ENCODE measurements at places on chromosomes 2 and 18.

DNA sequence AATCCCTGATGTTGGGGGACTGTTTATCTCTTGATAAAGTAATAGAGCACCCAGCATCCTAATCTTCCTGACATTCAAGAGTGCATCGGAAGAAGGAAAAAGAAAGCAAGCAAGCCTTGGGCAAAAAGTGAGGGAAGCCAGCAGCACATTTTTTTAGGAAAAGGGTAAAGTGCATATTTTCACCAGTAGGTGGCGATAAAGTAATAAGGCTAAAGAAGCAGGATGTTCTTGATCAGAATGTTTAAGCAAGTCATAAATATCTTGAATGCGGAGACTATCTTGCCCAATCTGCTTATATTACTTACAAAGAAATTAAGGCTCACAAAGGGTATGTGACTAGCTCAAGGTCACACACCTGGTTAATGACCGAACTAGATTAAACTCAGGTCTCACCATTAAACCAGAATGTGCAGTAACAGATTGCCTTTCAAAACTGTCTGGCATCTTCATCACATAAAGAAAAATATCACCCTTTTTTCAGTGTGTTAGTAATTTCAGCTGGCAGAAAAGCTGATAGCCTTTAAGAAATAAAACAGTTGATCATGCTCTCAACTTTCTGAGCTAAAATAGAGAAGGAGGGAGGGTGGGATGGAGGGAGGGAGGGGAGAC is 83.8 kb downstream of the VIT start:
- no peak for DNase-seq

DNA sequence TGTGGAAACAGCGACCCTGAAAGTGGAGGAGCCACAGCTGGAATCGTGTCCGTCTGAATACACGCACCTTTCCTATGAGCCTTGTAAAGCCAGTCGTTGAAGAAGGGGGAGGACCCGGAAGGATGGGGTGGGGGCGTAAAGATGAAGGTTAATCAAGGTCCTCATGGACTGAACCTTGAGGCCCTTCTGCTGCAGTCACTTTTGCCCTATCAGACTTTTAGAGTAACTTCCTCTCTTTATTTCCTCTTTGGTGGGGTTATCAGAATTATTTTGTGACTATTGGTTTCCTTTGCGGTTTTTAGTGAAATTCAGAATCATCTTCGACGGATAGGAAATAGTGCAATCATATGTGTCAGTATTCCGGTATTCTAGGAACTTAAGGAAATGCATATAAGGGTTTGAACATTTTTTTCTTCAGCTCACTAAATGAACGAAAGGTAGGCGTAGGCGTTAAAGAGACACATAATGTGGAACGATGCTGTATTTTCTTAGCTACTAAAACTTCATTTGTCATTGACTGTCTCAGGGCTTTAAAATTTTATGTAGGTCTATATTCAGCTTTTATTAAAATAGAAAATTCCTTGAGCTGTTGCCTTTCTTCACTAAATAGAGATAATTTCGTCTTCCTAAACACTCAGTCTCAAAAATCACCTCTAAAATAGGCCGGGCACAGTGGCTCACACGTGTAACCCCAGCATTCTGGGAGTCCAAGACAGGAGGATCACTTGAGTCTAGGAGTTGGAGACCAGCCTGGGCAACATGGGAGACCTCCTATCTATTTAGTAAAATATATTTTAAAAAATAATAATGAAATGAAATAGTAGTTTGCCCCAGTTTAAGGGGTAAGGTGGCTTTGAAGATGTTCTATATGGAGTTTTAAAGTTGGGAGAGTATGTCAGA is 1.4 kb upstream of the YES1 start:
- DNase-seq = no peak

DNA sequence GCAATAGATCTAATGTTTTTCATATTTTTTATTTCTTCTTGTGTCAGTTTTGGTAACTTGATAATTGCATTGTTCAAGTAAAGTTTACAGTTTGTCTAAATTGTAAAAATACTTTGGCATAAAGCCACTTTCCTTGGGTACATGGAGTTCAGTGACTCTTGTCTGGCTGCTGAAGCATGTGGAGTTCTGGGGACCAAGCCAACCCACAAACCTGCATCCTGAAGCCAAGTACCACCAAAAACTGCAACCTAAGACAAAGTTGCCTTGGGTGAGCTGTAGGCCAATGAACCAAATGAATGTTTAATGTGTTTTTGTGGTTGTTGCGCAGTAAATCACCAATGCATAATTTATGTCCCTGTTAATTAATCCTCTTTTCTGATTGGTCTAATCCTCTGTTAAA is 872.6 kb downstream of the BCL11A start:
- DNase-seq = no peak

DNA sequence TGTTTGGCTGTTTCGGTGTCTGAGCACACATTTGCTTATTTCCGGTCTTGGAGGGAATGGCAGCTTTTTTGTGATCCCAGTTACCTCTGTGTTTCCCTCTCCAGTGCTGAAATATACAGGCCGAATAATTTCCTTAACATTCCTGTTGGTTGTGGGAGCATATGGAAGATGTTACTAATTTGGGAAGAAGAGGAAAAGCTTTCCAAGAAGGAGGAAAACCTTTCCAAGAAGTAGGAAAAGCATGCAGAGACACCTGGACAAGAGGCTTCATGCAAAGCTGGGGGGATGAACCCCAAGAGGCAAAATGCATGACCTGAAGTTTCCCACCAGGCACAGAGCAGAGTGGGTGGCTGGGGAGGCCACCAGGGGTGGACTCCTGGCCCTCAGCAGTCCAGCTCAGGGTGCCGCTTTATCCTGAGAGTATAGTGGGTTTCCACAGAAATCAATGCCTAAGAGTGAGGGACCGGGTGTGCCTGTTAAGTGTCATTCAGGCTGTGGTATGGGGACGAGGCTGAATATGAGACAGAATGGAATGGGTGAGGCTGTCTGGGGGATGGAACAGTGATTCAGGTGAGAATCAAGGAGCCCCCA is 25.5 kb upstream of the GNAL start:
- DNase-seq = no peak

DNA sequence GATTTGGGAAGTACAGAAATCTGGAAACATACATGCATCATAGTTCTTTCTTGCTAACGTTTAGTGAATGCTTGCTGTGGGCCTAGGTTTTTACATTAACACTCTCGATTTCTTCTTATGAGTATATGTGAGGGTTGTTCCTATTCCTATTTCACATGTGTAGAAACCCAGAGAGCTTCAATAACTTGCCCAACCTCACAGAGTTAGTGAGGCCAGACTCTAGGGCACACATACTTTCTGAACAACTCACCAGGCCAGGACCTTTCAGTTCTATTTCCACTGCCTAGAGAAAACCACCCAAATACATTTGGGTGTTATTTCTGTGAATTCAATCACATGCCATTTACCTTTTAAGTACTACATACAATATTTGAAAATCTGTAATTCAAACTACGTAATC is 8.2 kb upstream of the KCTD1 start:
- no peak for DNase-seq

DNA sequence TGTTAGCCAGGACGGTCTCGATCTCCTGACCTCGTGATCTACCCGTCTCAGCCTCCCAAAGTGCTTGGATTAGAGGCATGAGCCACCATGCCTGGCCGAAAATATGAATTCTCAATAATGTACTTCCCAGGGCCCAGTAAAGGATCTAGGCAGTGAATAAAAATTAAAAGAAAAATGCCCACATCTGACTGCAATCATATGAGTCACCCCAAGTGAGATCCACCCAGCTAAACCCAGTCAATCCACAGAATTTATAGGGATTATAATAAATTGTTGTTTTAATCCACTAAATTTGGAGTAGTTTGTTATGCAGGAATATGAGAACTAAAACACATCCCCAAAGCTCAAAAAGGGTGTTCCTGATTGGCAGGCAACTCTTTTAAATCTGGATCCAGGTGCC is 93.5 kb upstream of the STK39 start:
- DNase-seq = no peak

GRCh38 chr18:356778-357177 is 88.9 kb upstream of the THOC1 start:
- DNase-seq = no peak

DNA sequence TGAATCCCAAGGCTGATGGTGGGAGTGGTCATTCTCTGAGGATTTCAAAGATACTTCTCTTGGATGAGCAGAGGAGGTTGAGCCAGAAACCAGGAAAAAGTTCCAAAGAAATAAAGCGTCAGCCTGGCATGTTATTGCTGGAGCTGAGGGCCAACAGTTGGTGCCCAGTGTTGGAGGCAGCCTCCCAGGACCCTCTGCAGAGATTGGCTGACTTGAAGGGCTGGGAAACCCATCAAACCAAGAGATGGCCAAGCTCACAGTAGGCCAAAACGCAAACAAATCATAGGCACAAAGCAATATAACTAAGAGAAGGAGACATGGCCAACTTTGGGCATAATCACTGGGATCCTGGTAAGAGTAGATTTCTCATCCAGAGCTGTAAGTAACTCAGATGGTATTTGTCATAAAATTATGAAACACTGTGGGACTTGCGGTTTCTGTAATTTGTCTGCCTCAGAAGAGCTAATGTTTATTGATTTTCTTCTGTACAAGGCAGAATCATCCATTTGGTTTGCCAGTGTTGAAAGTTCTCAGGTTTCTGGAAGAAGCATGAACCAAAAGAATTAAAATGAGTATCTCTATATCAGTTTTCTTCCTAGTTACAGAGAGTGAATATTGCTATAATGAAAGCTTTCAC is 108.3 kb downstream of the ATL2 start:
- DNase-seq = no peak

- DNase-seq = no peak
Measured at GRCh38 chr2:149488706-149489440, 98.7 kb downstream of the MMADHC start.

DNA sequence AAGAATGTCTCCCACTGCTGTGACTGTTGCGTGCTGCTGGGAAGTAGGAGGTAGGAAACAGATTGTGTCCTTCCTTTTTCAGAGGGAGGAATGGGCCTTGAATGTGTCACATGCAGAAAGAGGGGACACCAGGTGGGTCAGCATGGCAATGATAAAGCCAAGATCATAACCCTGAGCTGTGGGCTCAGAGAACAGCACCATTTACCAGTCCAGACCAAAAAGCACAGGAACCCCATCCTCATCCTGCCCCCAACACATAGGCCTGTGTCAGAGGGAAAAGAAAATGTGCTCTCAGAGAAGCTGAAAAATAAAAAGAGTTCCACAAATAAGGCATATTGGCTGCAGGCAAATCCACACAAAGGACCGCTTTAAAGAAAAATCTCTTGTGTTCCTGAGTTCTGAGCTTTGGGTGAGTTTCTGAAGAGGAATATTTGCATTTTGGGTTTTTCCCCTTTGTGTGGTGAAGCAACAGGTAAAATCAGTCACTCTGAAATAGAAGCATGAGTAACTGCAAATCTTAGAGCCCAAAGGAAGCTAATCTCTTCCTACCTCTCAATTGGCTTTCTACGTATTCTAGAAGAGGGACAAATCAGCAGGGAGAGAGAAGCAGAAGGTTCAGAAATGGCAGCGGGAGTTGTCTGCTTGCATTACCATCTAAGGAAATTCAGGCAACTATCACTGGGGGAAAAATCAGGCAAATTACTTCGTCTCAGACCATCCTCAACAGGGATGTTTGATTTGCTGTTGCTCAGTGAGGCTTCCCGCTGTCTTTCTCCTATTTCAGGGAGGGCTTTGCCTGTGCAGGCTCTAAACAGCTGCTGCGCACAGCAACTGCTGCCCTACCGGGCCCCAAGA is 106.8 kb downstream of the BCL11A start:
- no peak for DNase-seq

GRCh38 chr2:145245268-145245870 is 725.5 kb upstream of the ZEB2 start:
- DNase-seq = no peak

DNA sequence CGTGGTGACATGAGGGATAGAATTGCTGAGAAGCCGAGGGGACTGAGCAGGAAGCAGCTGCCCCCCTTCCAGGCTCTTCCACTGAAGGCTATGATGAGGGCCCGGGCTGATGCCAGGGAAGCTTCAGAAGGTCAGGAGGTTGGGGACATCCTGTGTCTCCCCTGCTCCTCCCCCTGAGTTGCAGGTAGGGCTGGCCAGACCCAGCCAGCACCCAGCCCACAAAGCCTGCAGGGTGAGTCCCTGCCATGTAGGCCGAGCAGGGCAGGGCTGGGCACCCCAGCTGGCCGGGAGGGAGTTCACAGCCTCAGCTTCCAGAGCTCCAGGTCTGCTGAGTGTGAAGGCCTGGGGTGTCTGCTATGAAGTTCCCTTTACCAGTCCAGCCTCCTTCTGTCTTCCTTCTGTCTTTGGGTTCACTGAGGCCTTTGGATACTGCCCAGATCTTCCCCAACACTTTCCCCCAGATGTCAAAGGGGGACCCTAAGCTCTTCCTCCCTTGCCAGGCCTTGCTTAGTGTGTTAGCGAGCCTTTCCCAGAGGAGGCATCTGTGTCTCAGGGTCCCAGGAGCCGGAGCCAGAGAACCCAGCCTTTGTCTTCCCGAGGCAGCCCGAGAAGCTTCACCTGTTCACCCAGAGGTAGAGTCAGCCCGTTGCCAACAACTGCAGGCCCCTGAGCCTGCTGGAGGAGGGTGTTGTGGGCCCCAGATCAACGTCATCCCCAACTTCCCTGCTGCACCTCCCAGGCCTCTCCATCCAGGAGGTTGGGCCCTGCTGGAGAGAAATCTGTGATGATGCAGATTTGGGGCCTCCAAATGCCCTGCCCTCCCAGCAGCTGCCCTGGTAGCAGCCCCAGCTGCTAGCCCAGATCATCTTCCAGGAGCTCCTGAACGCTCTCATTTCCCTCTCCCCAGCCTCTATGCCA is 3.6 kb upstream of the NCL start:
- no peak for DNase-seq

- DNase-seq = no peak
Measured at GRCh38 chr18:69948919-69949537, 1.4 kb upstream of the CD226 start.

DNA sequence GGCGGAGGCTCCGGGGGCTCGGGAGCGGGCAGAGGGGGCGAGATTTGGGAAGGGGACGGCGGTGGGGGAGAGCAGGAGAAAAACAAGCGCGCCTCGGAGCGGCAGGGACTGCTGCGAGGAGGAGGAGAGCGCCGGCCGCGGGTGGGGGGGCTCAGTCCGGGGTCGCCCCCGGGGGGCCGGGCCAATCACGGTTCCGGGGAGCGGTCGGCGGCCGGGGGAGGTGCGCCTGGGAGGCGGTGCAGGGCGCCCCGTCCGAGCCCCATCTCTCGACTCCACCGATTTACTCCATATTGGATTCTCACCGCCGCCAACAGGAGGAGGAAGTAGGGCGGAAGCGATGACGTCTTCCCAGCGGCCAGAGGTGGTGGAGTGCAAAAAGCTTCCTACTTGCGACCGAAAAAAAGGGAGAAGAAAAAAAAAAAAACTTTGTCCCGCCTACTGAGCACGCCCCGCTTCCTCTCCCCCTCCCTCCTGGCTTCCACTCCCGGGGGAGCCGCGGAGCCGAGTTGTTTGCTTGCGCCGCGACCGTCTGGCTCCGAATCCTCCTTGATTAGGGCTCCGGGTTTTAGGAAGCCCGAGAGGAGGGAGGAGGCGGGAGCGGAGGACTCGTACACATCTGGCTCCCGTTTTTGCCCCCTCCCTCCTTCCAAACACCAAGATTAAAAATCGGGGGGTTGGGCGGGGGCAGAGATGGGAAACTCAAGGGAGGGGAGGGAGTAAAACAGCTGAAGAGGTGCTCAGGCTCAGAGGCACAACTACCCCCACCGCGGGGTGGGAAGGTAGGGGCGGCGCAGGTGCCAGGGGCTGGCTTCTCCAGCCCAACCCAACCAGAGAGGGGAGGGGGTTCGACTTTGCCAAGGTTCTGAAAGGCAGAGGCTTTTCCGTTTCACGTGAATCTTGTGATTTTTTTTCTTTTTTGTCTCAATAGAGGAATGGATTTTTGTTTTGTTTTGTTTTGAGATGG is at the start of gene SPRED2:
TSS of gene SPRED2 (minus strand) at position 373 of the 964 bp plus-strand sequence. CDS start 612 bp downstream, outside the sequence.
- DNase-seq = peak; percentile 82

GRCh38 chr2:74935975-74936391 is 22.5 kb upstream of the POLE4 start:
- no peak for DNase-seq

GRCh38 chr18:75455249-75456198 is 28.0 kb upstream of the SMIM21 start:
- peak; percentile 32 for DNase-seq

Data from neural crest cell (in vitro differentiated cells).